ENCODE measurements at places on chromosomes 4 and X. TPM values are rescaled to one million over a fixed set of nuclear protein-coding genes. Genes with fewer than 3 reads are reported as not detected.

Gene TAF7L
- total RNA-seq = 0.32 TPM

Gene HGFAC
- total RNA-seq = not detected

Gene SLC16A2
- total RNA-seq = 10.6 TPM

Gene AFAP1
- 133 TPM for total RNA-seq

Gene POU3F4
- total RNA-seq = not detected
